ENCODE measurements at places on chromosomes 4 and X.

GRCh38 chr4:72951628-72952027, 117.9 kb downstream of the COX18 start:
- DNase-seq: no peak

DNA sequence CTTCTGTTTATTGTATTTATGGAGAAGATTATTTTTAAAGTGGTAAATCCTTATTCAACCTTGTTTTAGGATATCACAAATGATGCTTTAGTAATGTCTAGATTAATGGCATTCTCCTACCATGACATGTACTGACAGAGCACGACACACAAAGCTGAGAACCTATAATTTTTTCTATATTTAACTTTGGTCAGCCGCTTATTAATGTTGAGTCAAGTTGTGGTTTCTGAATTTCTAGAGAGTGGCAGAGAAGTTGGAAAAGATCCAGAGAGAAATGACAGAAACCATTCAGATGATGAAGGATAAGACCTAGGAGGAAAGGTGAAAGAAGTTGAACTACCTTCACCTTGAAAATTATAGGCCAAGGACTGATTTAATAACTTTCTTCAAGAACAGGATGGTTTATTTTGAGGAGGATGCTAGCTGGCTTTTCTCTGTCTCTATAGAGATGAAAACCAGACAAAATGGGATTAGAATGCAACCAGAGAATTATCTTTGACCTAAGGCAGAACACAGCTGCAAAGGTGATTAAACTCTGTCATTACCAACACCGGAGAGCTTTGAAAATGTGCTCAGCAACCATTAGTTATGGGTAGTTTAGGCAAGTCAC, 62.6 kb upstream of the TSPAN5 start:
- DNase-seq: no peak

GRCh38 chr4:2745981-2746806, 9.9 kb downstream of the TNIP2 start:
- DNase-seq: peak; percentile 88

DNA sequence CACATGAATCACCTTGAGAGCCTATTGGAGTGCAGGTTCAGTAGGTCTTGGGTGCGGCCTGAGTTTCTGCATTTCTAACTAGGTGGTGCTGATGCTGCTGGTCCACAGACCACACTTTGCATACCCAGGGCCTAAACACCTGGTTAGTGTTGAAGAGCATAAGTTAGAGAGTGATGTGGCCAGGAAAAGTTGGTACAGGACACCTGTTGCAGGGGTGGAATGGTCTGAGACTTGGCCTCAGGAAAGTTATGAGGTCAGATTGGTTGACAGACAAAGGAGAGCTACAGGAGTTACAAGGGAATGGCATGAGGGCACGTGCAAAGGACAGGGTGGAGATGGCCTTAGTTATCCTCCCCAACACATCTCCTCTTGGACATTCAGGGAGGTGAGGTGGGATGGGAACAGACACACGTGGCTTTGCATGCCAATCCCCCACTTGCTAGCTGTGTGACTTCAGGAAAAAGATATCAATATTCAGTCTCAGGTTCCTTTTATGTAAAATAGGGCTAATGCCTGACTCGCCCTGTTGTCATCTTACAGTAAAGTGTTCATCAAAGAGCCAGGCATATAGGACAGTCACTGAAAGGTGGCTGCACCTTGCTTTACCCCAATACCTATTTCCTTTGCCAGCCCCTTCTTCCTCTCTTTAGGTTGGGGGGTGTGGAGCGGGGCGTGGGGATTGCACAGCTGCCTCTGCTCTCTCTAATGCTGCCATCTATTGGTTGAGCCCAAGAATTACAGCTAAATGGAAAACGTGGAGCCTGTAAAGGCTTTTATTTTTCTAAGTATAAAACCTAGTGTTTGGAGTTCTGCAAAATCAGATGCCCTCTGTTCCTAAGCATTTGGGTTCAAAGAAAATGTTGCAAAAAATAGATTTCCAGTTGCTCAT, 47.5 kb downstream of the ATG4A start:
- DNase-seq: no peak

- DNase-seq: no peak
Measured at GRCh38 chr4:189221691-189222090, 719.0 kb upstream of the FRG1 start.

DNA sequence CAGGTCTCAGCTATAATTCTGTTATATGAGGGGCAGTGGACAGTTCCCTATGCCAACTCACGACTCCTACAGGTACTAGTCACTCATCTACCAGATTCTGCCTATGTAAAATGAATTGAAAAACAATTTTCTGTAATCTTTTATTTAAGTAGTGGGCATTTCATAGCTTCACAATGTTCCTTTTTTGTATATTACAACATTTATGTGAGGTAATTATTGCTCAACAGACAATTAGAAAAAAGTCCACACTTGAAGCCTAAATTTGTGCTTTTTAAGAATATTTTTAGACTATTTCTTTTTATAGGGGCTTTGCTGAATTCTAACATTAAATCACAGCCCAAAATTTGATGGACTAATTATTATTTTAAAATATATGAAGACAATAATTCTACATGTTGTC, 20.4 kb downstream of the EREG start:
- DNase-seq: no peak

DNA sequence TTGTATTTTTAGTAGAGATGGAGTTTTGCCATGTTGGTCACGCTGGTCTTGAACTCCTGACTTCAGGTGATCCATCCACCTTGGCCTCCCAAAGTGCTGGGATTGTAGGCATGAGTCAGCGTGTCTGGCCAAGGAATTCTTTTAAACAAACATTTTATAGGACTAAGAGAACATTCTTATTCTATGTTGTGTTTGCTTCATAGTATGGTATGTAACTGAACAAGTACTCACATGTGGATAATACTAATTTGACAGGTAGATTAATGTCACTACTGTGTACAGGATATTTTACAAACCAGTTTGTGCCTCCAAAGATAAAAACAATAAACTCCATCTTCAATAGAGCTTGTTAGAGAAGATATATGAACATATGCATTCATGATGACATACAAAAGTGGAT, 1353.4 kb downstream of the PCDH7 start:
- no peak for DNase-seq

DNA sequence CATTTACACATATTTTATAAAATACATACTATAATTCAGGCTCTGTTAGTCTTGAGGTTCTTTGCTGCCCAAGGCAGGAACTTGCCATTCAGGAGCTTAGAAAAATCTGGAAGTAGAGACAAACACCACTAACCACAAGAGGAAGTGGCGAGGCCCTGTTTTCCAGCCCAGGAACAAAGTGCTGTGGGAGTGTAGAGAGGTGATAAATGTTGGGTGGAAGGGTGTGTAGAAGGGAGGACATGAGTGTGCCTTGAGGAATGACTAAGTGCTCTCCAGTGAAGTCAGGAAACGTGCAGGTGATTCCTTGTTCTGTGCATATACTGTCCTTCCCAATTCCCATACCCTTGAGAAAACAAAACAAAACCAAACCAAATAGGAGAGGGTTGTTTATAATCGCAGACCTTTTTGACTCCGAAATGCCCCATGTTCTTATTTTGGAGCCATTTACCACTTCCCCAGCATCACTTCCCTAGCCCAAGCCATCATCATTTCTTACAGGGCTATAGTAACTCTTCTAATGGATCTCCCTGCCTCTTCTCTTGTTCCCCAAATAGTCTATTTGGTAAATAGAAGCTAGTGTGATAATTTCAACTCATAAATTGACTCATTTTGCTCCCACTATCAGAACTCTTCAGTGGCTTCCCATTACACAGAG, 83.2 kb downstream of the GPAT3 start:
- no peak for DNase-seq

DNA sequence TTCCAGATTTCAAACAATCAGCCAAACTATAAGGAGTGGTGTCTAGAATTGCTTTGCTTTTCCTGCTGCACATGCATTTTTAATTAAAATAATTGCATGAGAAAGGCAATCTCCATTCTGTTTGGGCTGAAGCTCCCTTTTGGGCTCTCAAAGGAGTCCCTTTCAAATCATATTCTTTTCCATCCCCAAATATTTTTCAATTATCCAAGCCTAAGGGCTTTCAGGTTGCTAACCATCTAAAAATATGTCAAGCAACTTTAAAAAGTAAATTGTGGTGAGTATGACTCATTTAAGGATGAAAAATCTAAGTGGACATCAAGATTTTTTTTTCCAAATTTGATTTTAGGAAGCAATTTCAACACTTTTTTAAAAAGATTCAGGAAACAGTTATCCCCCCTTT, 28.4 kb downstream of the PIR start:
- no peak for DNase-seq

GRCh38 chr4:86685401-86685800, 91.3 kb downstream of the PTPN13 start:
- no peak for DNase-seq

- no peak for DNase-seq
Measured at GRCh38 chr4:174314770-174315169, 31.1 kb downstream of the CEP44 start.

DNA sequence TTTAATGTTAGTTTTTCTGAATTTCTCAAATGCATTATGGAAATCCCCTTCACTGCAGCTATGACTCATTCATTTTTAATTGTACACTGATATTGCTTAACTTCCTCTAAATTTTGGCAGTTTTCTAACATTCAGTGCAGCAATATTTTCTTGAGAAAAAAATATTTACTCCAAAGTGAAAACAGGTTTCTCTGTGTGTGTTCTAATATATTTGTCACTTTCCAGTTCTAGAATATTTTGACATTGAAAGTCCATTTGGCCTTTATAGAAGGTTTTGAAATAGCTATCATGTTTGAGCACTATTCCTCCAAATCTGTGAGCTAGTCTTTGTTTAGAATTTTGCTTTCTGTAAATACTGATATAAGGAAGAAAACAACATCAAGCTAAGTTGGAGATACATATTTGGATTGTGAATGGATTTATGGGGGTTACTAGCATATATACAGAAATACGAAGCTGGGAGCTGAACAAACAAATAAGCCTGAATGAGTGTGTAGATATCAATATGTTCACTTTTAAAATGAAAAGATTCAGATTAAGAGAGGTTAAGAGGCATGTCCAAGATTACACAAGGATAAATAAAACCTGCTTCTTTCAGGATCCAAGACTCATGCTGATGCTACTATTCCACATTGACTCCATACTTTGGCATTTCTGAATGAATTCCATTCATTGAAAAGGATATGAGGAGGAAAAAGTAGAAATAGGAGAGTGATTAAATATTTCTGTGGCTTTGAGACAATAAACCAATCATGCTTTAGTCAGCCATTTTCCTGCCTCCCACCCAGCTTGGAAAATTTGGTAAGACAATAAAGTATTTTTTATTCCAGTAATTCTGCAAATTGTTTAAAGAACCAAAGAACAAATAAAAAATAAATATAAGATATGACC, 57.3 kb upstream of the SLIT2 start:
- no peak for DNase-seq

DNA sequence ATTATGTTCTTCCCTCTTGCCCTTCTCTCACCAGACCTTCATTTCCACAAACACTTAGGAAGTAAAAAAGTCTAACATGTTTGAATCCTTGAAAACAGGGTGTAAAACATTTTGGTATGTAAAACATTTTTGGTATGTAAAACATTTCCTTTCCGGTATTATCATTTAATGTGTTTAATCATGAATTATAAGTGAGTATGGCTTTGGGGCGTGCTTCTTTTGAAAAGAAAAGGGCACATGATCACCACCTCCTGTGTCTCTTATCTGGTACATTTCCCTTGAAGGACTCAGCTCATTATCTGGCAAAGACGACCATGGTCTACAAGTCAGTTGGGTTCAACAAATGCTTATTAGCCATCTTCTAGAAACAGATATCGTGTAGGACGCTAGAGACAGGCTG, 283.6 kb downstream of the FRMPD4 start:
- DNase-seq: no peak

DNA sequence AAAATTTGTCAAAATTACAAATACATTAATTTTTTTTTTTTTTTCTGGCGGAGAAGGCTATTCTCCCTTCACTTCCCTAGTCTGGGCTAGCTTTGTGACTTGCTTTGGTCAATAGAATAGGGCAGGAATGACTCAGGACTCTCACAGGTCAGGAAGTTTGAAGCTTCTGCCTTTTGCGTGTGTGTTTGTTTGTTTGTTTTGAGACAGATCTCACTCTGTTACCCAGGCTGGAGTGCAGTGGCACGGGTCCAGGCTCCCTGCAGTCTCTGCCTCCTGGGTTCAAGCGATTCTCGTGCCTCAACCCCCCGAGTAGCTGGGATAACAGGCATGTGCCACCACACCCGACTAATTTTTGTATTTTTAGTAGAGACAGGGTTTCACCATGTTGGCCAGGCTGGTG, 55.9 kb upstream of the USP9X start:
- no peak for DNase-seq

GRCh38 chrX:153460826-153461225, 9.6 kb downstream of the HAUS7 start:
- DNase-seq: peak; percentile 40

GRCh38 chrX:44996277-44996676, 123.3 kb downstream of the KDM6A start:
- DNase-seq: no peak

- no peak for DNase-seq
Measured at GRCh38 chr4:156594624-156595023, 377.0 kb downstream of the PDGFC start.

- DNase-seq: no peak
Measured at GRCh38 chr4:189302719-189303118, 638.0 kb upstream of the FRG1 start.

DNA sequence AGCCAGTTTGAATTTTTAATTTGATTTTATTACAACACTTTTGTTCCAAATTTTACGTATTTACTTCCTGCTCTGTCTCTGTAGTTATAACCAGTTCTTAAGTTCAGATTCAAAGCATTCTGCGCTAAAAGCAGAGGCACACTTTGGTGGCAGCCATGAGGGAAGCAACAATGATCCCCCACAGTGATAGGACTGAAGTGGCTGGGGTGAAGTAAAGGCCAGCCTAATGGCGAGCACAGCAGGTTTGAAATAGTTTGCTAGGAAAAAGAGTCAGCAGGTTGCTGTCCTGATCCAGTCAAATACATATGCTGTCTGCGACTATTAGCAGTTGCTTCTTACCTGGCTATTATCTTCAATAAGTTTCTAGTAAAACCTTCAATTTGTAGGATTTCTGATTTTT, 176.3 kb downstream of the RPA4 start:
- DNase-seq: no peak

DNA sequence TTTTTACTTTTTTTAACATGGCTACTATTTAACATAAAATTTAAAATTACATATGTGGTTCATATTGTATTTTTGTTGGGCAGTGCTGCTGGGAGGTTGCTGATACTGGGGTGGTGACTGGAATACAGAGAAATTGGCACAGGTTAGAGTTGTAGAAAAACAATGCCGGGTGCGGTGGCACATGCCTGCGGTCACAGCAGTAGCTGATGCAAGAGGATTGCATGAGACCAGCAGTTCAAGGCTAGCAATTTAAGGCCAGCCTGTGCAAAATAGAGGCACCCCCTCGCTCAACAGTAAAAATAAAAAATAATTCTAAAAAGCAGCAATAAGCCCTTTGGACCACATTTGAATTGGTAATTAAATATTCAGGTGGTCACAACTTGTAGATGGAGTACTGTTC, 11.8 kb upstream of the CPE start:
- no peak for DNase-seq

DNA sequence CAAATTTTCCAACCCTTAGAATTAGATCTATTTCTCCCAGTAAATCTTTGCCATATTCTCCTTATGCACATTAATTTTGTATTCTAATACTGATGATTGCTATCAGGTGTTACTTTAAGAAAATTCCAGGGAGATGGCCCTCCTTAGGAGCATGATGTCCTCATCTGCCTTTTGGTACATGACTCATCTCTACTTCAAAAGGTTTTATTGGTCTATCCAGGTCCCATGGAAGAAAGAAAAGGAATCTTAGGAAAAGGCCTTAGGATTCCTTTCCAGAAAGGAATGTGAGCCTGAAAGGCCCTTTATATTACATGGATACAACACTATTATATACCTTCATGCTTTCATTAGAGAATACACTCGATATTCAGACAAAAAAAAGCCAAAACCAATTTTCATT, 968.2 kb downstream of the STIM2 start:
- no peak for DNase-seq

Measured in stimulated activated CD4-positive, alpha-beta T cell treated with anti-CD3 and anti-CD28 coated beads, Interleukin-12 subunit alpha, Interleukin-12 subunit beta, amount 100 ng/mL, for 4 hours (primary cell).